ENCODE measurements at places on chromosomes 6 and 20.

GRCh38 chr6:31620586-31621319, at the start of gene PRRC2A:
TSS of gene PRRC2A (plus strand) at chr6:31620715. CDS start at chr6:31622790, 2,075 bp downstream.
- DNase-seq = peak; percentile 95

DNA sequence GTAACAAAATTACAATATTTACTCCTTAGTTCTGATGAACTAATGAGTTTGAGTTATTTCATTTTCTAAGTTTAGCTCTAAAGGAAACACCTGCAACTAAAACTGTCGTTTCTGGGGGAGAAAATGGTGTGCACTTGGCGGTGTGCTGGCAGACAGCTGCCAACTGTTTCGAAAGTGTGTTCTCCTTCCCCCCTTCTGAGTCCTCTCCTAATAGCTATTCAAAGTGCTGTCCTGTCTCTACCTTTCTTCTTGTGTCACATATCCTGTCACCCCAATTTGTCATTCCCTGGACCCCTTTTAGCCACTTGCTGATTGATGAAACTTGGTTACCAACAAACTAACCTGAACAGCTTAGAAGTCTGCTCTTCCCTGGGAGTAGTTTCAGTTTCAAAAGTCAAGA, 4.9 kb upstream of the UBE2J1 start:
- no peak for DNase-seq

DNA sequence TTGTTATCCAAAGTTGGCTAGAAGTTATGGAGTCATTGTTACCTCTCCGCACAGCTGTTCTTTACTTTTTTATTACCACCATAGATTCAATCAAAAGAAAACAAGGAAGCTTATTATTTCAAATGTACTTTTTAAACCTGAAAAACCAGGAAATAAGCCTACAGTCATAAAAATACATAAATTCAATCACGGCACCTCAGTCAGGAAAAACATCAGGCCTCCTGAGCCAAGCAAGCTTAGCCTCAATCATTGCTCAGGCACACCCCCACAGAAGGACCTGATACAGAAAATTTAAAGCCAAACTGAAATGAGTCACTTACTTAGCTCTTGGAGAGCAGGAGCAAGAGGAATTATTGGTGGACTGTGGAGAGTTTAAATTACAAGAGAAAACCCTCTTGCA, 44.3 kb downstream of the MARCKS start:
- DNase-seq = no peak

- no peak for DNase-seq
These were observed 17.3 kb upstream of the CNR1 start for GRCh38 chr6:88183471-88183870.

DNA sequence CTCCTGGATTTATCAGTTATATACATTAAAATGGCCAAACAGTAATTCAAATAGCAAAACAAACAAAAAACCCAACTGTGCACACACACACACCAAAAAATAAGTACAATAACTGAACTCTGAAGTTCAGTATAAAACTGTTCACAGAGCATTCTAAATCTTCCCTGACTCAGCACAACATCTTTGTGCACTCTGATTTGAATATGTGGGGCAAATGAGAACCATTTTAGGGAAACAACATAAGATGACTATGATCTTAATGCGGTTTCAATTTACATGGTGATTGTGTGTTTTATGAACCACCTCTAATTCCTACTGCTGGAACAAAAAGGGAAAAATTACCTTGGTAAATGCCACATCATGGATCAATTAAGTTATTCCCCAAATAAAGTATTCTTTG, 41.7 kb downstream of the PLAGL1 start:
- no peak for DNase-seq

Measured in chondrocyte (in vitro differentiated cells).